ENCODE measurements at places on chromosomes 1 and 21.

- no peak for DNase-seq
Observed at GRCh38 chr1:86616871-86617270, 70.0 kb downstream of the CLCA4 start.

GRCh38 chr1:114154963-114155322 lies 1.3 kb upstream of the SYT6 start:
- DNase-seq: no peak

- DNase-seq: no peak
Observed at GRCh38 chr1:215835951-215836350, 268.8 kb downstream of the KCTD3 start.

GRCh38 chr1:180785291-180785690 lies 127.4 kb upstream of the KIAA1614 start:
- no peak for DNase-seq

DNA sequence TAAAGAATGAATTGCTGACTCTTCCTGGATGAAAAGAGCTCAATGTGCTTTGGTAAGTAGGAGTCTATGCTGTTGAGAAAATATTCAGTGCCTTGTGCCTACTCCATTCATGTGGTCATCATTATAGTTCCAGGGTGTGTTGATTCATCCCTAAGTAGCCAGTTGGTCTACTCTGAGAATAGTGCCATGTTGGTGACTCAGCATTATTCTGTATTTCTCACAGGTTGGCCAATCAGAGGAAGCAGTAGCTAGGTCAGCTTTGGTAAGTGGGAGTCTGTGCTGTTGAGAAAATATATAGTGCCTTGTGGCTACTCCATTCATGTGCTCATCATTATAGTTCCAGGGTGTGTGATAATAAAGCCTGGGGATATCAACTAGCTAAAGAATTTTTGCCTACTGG lies 397.3 kb downstream of the AGBL4 start:
- DNase-seq: no peak

DNA sequence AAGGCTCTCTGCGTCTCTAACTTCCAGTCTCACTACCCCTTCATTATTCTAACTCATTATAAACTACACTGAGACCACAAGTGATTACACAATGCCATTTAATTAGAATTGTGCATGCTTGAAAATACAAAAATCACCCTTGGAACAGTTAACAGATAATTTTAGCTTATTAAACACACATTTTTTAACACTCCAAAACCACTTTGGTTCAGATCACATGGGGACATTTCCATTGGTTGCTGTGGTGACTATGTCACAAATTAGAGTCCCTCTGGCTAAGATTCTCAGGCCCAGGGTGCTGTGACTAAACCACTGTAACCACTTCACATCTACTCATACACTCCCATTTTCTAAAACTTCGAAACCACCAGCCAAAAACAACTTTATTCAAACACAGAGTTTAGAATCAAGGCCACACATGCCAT lies 43.0 kb downstream of the JAK1 start:
- peak; percentile 17 for DNase-seq

GRCh38 chr1:71521655-71522264 lies 440.9 kb upstream of the ZRANB2 start:
- DNase-seq: no peak

DNA sequence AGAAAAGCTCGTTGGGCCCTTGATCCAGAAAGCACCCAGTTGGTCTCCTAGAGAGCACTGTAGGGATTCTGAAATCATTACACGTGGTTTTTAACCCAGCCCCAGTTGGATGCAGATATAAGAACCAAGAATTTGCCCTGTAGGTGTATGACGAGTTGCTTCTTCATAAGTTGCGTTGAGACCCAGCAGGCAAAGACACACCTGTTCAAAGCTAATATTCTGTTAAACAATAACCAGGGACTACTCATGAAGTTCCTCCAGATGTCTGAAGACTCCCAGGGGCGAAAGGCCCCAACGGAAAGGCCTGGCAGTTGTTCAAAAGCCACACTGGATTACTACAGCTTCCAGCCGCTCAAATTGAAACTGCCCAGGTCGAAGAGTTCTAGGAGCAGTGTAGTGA lies 88.6 kb upstream of the HNRNPU start:
- no peak for DNase-seq

- no peak for DNase-seq
Observed at GRCh38 chr1:154329551-154330131, 4.3 kb downstream of the ATP8B2 start.

DNA sequence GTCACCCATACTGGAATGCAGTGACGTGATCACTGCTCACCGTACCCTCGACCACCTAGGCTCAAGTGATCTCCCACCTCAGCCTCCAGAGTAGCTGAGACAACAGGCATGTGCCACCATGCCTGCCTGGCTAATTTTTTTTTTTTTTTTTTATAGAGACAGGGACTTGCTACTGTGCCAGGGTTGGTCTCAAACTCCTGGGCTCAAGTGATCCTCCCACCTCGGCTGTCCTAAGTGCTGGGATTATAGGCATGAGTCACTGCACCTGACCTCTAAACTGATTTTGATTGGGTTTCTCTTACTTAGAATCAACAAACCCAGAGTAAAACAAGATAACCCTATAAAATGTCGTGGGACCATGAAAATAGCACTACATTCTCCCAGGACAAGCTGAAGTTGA lies 112.0 kb downstream of the UBE2U start:
- DNase-seq: no peak

GRCh38 chr1:28147264-28148094 lies 29.0 kb downstream of the PTAFR start:
- DNase-seq: no peak

DNA sequence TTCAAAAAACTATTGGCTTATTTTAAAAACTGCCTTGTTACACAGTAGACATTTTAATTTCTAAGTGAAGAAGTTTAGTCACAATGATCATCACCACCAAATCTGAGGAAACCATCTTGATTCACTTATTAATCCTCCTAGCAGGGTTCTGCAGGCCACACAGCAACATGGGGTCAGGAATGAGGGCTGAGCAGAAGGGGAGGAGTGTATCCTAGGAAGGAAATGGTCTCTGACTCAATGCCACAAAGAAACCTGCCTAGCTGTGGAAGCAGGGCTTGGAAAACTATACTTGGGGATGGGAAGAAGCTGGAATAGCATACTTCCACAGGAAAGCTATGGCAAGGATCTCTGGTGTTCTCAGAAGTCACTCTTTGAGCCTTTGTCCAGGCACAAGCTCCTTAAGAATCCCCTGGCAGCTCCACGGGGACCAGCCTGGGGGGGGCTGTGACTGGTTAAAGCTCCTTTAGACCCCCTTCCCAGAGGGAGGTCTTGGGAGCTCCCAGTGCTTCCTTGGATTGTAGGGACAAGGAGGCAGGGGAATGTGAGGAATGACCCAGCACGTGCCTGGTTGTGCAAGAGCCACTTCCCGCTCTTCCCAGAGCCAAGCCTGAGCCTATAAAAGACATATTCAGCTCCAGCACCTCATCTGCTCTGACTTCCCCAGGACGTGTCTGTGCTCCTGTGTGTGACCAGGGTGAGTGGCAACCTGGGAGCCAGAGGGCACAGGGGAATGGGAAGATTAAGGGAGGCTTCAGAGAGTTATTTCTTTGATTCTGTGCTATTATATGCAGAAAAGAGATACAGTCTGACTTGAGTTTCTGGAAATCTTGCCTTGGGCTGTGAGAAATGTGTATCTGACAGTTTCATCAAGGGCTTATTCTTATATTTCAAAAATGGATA lies at the start of gene LCE2A:
TSS of gene LCE2A (plus strand) at position 645 of the 900 bp plus-strand sequence. CDS start 557 bp downstream, outside the sequence.
- DNase-seq: no peak

DNA sequence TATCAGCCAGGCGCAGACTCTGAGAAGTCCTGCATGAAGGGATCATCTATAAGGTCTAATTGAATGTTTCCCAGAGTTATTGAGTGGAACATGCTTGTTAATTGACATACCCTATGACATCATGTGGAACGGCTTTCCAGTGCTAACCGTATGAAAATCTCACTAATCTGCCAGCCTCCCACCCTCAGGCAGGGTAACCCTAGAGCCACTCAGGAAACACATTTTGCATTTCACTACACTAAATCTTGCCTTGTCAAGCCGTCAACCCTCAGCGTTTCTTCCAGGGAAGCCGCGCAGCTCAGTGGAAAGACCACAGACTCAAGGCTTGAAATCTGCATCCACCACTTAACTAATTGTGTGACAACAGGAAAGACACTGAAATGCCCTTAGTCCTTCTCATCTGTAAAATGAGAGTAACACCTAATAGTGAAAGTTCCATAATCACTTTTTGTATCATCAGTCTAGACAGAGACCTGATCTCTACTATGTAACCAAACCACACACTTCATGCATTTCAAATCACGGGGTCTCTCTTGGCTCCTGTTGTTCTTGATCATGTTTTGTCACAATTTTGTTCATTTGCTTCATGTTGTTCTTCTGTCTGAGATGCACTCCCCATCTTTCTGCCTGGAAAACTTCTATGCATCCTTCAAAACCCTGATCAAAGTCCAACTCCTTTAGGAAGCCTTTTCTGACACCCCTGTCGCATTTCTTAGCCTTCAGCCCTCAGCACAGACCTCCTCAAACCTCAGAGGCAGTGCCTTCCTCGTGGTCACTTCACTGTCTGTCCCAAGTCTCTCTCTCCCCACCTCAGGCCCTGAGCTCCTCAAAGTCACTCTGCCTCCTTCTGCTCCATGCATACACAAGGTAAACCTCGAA lies 246.5 kb downstream of the TOMM20 start:
- DNase-seq: no peak

GRCh38 chr1:117571496-117571895 lies 34.4 kb upstream of the TENT5C start:
- DNase-seq: no peak

- DNase-seq: no peak
Observed at GRCh38 chr1:42961312-42962091, 2.8 kb upstream of the SLC2A1 start.

DNA sequence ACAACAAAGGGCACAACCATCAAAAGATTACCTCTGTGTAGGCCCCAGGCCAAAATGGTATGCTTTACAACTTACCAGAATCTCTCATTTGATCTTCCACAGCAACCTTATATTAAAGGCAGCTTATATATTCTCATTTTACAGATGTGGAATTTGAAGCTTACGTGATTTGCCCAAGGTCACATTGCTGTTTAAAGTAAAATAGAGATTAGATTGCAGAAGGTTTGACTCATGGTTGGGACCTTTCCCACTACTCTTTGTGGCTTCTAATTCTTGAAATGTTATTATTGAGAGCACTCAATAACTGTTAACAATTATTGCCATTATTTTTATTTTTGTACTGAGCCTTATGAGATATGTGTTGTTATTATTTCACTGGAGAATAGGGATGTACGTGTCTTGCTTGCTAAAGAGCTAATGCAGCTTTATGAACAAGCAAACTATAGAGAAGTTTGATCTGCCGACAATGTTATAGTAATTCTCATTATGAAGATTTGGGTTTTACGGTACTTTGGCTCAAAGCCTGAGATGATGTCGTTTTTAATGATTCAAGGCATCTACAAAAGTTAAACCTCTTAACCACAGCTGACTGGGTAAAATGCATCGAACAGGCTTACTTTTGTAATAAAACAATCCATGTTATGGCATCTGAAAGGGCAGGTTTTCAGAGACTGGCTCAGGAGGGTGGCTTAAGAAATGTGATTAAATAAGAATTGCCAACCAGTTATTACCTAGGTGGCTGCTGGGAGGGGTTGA lies 43.3 kb upstream of the TSNAX start:
- DNase-seq: no peak

- DNase-seq: no peak
Observed at GRCh38 chr1:19457607-19458006, 27.7 kb downstream of the CAPZB start.

GRCh38 chr1:61226791-61227567 lies 144.6 kb downstream of the NFIA start:
- no peak for DNase-seq

GRCh38 chr1:48697066-48697707 lies 79.5 kb downstream of the BEND5 start:
- DNase-seq: no peak

DNA sequence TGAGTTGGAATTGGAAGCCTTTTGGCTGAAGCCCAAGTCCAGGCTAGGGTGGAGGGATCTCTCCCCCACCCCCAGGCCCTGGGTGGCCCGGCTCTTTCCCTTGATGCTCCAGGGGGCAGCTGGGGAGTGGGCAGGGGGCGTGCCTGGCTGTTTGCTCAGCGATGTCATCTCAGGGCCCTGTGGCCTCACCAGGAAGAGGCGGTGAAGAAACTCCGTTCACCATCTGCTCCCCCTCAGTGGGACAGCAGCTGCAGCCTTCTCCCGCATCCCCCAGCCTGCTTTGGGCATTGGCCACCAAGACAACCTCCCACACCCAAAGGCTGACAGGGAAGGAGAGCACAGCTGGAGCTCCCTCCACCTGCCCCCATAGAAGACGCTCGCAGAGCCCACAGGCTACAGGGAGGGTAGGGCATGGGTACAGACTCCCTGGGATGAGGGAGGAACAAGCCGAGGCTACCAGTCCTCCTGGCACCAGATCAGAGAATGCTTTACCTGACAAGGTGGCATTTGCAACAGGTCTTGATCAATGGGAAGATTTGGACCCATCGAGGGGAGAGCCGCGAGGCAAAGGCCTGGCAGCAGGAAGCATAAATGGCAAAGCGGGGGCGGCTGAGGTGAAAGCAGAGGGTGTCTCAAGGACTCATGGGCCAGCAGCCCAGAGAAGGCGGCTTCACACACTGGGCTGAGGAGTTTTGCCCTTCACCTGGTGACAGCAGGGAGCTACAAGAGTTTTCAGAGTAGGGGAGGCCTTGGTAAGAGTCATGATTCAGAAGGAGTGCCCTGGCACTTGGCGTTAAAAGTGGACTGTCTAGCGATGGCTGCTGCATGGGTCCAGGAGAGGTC lies 6.5 kb upstream of the GUCA2A start:
- DNase-seq: no peak

- DNase-seq: no peak
Observed at GRCh38 chr21:32132409-32132808, 146.4 kb downstream of the MIS18A start.

- DNase-seq: no peak
Observed at GRCh38 chr1:115710859-115711624, 57.5 kb downstream of the CASQ2 start.

DNA sequence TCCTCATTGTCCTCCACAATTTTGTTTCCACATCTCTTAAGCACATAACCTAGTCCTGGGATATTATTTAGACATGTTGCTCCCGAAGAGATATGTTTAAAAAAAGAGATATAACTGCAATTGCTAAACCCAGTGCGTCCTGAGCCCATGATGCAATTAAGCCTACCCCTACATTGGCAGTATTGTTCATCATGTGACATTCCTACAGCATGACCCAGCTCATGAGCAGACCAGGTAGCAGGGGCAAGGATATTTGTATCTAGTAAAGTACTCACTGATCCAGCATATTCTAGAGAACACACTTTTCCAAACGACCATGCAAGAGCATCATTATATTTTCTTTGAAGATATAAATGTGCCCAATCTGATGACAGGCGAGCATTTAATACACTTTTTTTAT lies 1.2 kb downstream of the ADAM30 start:
- DNase-seq: no peak

DNA sequence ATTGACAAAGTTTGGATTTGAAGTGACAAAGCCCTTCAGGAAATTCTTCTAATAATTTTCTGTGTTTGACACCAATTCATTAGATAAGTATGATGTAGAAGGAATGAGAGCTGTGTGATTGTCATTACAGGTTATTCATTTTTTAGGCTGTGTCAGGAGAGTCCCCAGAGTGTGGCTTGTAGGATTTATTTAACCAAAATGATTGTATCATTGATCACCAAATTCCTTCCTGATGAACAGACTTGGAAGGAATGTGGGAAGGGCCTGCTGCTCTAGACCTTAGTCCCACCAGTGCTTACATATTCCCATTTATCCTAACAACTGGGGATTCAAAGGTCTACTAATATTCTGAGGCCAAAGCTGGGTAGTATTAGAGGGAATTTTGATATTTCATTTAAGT lies 383.3 kb upstream of the KAZN start:
- no peak for DNase-seq

- no peak for DNase-seq
Observed at GRCh38 chr1:118042501-118042900, 113.0 kb downstream of the WDR3 start.

- no peak for DNase-seq
Observed at GRCh38 chr1:30305061-30305460, 418.3 kb downstream of the MATN1 start.

Measured in stimulated activated CD8-positive, alpha-beta memory T cell treated with anti-CD3 and anti-CD28 coated beads, Interleukin-4, amount 100 ng/mL, for 1 hour (primary cell).